ENCODE measurements at places on chromosomes 4 and X.

- DNase-seq, result peak; percentile 54
These were observed 16.0 kb downstream of the XG start for GRCh38 chrX:2767631-2768455.

- no peak for DNase-seq
These were observed 1.3 kb upstream of the FGA start for GRCh38 chr4:154591890-154592289.

- peak; percentile 51 for DNase-seq
These were observed 1.5 kb downstream of the PLS3 start for GRCh38 chrX:115562480-115562847.

GRCh38 chr4:120694973-120695372 is 227.6 kb downstream of the PRDM5 start:
- no peak for DNase-seq

GRCh38 chr4:140335076-140335475 is 38.4 kb upstream of the SCOC start:
- DNase-seq, result no peak

DNA sequence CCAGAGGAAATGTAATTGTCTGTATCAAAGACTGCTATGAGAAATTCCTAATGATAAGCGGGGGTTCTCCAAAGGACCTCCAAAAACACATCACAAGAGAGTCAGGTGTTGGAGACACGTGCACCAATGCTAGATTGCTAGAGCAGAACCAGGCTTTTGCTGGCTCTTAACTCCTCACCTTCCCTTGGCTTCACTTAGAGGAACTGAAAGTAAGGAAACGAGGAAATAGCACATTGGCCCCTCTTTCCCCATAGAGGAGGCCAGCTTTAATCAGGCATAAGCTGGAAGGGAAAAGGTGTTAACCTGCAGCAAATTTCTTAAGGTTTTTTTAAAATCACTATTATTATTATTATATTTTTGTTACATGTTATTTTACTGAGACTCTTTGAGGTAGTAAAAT is 13.6 kb downstream of the OTC start:
- DNase-seq, result no peak

DNA sequence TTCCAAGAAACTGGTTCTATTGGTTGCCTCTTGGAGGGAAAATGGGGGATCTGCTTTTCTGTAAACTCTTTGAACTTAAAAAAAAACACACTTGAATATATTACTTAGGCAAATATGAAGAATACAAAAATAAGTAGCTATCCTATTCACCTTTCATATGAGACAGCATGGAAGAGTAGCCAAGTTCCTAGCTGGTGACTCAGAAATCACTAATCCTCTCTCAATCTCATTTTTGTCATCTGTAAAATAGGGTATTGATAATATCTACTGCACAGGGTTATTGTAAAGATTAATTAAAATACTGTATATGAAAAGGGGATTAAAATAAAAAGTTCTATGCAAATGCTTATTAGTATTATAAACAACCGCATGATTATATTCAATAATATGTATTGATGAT is 12.7 kb downstream of the MGARP start:
- no peak for DNase-seq

GRCh38 chrX:112233164-112233563 is 150.6 kb upstream of the TRPC5 start:
- no peak for DNase-seq

DNA sequence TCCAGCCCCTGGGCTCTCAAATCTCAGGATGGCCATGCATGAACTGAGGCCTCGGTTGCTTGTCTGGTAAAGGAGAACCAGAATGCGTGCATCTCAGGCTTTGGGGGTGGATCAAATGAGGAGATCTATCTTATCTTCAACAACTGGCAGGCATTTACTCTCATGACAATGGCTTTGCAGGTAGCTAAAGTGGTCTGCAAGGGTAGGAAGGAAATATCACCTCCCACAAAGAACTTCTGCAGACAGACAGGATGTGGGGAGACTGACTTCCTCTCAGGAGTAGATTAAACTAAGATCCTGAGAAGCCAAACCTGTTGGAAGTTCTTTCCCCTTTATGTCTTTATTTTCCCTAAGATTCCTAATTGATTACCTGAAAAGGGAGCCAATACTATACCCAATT is 7.8 kb downstream of the LDB2 start:
- no peak for DNase-seq

DNA sequence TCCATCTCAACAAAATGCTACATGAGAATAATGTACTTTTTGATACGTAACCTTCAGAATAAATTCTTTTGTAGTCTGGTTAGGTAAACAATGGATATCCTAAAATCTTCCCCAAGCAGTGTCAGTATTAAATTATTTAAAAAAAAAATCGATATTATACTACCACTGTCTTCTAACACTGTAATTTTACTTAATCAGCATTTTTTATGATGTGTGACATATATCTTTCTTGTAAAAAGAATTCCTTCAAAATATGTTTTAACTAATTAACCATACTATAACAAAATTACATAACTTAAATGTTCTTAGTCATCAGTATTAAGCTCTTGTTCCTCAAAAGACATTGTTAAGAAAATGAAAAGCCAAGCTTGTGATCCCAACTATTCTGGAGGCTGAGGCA is 12.5 kb downstream of the OTUD4 start:
- DNase-seq, result no peak

DNA sequence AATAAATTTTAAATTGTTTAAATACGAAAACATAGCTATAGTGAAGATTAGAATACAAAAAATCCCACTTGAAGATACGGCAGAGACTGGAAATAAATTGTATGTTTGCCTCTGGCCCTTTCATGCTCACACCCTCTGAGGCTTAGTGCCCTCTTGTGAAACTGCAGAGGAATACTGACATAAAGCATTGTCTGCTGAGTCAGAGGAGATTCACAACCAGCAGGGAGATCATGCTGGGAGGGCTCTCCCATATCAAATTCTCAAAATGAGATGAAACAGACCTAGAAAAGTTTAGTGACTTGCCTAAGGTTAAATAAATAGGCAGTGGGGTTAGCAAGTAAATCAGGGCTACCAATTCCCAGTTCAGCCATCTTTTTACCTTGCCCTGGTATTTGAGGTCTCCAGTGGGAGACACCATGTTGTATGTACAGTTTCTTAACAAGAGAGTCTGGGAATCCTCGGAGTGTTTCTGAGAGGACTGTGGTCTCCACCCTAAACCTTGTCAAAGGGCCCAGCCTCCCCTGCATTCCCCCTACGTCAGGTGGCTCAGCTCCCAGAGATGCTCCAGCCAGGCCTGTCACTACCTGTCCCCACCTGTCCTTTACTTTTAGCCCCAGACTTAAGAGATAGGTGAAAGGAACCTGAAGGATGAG is 581.4 kb upstream of the DIPK2B start:
- no peak for DNase-seq

DNA sequence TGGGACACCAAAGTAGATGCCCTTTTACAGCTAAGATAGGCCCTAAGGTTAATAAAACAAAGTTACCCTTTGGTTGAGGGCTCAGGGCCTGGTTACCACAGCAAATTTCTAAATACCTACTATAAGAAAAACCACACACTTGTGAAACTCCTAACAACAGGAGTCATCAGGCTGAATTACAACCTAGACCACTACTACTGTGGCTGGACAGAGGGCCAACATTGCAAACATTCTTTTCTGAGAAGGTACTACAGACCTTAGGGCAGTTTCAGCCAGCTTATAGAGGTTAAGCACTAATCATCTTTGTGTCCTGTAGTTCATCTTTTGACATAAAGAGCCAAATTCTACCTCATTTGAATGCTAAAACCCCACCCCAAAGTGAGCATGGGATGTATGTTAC is 504.0 kb downstream of the RAPGEF2 start:
- no peak for DNase-seq

DNA sequence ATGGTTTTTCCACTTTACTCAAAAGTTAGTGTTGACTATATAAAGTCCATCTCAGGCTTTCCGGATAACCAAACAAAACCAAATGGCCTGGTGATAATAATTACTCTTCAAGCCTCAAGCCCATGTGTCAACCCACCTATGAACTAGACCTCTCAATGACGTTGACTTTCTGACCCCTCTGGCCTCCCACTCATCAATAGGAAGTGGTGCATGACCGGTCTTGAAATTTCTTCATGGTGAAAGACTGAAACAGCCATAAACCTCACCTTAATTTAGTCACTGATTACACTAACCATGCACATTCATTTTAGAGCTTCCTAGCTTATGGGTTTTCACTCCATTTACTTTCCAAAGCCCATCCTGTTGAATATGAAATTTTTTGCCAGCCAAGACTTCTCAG is 276.0 kb downstream of the KLHL13 start:
- DNase-seq, result no peak

DNA sequence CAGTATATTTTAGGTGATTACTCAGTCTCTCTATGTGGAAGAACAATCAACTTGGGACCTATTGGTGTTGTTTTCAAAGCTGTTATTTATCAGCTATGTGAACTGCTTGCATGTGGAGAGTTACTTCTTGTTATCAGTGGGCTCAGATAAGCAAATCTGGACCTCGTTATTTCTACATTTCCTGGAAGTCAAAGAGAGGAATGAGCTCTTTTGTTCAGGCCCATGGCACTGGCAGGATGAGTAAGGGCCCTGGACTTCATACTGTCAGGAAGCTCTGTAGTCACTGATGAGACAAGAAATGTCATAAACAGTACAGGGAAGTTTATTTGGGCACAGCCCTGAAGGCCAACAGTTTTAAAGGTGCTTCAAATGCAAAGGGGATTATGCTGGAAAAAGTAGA is 760.6 kb upstream of the EPHA5 start:
- DNase-seq, result no peak

- DNase-seq, result no peak
These were observed 227.3 kb upstream of the NOCT start for GRCh38 chr4:138788267-138788790.

GRCh38 chrX:3655181-3655580 is 58.3 kb downstream of the PRKX start:
- no peak for DNase-seq

DNA sequence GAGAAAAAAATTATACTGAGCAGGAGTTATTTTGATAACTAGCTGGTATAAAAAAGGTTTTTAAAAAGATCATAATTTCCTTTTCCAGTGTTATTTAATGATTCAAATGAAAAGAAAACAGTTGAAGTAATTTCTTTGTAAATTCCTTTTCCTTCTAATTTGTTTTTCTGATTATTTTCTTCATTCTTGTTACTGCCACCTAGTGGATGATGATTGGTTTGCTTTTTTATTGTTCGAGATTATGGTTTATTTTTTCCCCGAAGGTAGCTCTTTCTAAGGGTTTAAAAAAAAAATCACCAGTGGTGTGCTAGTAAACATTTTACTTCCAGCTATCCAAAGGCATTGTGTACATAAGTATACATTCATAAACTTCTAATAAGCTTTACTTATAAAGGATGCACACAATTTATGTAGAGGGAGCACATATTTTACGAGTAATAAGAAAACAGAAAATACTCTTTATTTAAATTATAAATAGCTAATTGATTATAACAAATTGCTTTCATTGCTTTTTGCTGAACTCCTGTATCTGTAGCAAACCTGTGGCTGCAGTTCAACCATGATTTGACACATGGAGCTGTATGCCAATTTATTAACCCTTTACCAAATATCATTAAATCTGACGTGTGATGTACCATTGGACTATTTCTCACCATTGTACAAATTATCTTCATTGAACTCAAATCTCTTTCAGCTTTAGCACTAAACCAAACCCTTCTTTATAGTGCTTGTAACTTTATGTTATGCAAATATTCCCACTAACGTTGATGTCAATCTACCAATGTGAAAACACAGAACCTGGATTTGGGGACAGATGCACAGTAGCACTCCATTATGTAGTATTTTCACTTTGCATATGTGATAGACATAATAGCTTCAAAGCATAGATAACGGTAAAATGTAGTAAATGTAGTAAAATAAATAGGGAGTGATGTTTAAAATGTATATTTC is 97.8 kb upstream of the ANK2 start:
- no peak for DNase-seq

GRCh38 chrX:22526339-22526738 is 253.6 kb downstream of the CBLL2 start:
- no peak for DNase-seq

DNA sequence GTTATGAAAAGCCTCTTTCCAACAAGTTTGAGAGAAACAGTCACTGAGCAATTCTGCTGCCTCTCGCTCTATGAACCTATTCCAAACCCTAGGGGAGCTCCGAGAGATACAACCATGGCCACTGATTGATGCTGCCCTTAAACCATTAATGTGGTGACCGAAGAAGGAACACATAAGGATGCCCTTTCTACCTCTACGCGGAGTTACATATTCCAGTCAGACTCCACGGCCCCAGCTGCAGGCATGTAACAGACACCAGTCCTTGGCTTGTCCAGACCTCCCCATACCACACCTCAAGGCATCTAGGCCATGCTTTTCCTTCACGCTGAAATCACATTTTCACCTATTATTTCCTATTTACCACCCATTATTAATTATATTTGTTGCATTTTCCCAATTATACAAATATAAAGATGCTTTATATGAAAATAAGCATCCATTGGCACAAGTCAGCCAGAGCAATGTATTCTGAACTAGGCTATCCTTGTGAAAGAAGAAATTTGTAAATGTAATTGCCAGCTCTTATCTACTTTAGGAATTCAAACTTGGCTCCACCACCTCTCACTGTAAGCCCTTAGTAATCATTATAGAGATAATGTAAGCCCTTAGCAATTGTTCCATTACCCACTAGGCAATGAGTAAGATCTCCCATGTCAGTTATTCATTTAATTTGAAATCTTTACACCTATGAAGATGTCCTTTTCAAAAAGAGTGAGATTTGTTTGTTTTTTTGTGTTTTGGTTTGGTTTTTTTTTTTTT is 338.4 kb downstream of the NR3C2 start:
- DNase-seq, result no peak

DNA sequence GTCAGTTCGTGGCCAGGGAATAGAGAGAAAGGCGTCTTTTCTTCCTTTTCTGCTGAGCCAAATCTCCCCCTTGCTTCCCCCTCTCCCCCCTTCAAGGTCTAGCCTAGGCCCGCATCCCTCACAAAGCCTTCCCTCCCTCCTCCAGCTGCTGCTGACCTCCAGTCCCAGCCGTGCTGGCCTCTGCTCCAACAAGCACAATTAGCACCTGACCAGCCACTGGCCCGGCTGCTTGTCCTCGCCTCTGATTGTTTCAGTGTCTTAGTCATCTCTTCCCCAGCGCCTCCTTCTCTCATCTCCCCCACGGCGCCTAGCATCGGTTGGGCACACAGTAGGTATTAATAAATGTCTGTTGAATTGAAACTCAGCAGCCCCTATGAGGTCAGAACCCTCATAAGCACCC is 4.2 kb downstream of the ELF4 start:
- no peak for DNase-seq

DNA sequence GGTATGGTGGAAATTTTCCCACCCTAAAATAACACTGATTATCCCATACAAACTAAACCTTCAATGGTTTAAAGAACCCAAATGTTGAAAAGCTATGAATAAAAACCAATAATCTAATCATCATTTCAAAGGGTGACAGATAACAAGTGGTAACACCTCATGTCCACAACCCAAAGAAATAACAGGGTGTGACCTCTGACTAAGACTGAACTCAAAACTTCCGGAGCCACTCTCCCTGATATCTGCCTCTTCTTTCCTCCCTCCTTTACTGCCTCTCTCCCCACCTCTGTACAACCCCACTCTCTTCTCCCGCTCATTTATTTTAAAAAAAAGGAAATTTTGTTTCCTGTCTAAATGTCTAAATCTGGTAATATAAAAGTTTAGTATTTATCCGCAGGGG is 11.5 kb downstream of the FBXW7 start:
- DNase-seq, result no peak
